Astrocyte of the hippocampus (primary cell): ENCODE measurements at places on chromosomes 3 and 15.

DNA sequence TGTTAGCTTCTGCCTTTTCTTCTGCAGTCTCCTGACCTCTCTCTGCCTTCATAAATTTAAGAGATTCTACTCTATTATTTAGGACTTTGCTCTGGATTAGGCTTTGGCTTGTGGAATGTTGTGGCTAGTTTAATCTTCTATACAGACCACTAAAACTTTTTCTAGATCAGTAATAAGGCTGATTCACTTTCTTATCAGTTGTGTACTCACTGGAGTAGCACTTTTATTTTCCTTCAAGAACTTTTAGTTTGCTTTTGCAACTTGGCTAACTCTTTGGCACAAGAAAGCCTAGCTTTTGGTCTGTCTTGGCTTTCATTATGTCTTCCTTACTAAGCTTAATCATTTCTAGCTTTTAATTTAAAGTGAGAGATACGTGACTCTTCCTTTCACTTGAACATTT is 265.5 kb upstream of the TBC1D5 start:
- peak; percentile 63 for DNase-seq

DNA sequence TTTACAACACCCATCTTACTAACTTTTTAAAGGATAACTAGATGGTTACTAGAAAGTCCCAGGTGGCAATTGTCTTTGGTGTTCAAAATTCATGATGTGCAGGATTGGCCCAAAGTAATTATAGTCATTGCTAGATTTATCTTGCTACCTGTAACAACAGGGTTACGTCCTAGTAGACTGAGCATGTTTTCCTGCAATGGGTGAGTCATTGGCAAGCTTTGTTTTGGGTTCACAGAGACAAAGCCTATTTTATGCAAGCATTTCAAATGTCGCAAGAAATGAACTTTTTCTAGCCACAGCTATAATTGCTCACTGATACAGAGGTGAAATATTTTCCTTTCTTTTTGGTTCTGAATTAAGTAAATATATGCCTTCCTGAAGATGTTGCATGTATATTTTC is 267.6 kb downstream of the AGBL1 start:
- DNase-seq, result no peak

GRCh38 chr3:88307666-88308065 is 157.9 kb downstream of the C3orf38 start:
- DNase-seq, result no peak

DNA sequence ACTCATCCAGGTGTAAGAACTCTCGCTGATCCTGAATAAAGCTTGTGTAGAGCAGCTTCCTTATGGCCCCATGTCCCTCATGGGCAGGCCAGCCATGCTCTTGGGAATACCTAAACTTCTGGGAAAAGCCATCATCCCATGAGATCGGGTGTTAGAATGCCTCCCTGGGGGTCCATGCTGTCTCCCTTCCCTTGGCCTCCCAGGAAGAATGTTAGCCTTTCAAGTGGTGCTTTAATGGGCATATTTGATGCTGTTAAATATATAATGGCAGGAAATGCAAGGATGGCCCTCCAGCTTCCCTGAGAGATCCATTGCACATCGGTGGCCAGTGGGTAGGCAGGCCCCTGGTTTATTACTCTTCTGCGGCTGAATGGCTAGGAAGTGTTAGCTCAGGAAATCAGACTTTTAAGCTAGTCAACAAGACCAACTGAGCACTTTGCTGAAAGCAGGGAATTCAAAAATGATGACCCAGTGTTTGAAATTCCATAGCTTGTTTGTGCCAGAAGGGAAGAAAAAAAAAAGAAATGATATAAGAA is 60.5 kb upstream of the LRTM1 start:
- no peak for DNase-seq

GRCh38 chr15:58444056-58444455 is 12.3 kb downstream of the LIPC start:
- no peak for DNase-seq

- DNase-seq, result no peak
Observed at GRCh38 chr3:53775834-53776251, 70.4 kb downstream of the CHDH start.

DNA sequence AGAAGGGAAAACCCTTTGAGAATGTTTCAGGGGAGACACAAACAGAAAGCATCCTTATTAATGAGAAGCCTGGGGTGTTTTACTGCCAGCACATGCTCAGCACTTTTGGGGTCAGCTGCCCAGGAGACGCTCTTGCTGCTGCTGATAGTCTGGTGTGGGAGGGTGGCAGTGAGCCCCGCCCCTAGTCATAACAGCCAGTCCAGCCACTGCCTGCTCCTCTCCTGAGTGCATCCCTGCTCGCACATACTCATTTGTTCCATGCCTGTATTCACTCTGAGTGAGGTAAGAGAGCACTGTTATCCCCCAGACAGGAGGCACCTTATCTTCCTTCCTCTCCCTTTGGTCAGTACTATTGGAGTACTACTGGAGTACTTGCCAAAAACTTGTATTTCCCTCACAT is 101.3 kb downstream of the ETFA start:
- no peak for DNase-seq

DNA sequence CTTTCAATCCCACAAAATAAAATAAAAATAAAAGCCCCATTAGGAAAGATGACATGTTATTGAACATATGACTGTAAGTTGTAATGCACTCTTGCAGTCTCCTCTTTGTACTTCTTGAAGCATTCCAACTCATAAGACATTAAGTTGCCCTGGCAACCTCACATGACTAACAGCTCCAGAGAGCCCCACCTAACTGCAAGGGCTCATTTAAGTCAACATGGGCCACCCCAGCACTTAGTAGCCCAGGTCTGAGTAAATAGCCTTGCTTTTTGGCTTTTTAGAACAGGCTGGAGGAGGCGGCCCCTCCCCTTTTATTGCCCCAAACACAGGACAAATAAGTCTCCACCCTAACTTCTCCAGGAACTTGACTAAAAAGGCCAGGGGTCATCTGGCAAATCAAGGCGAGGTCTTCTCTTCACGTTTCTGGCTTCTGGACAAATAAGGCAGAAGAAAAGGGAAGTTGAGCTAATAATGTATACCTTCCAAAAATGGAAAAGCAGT is 135.1 kb downstream of the TMCO5A start:
- DNase-seq, result peak; percentile 68
